Activated T-helper 1 cell treated with Interleukin-2 at 50 U/mL for 16 hours (primary cell): ENCODE measurements at places on chromosomes 4 and X.

DNA sequence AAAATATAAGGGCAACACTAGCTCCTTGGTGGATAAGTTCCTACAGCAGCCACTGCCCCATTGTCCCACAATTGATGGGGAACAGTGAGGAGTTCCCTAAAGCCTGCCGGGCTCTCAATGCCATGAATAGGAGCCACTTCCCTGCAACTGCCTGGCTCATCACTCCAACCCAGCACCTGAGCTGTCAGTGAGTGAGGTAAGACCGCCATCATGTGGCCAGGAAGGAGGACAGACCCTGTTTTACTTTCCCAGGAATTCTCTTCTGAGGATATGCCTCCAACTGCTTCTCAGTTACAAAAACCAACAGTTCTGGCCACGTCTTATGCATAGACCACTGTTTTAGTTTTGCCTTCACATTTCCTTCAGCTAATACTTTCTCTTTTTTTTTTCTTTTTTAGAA lies 45.5 kb downstream of the SRPX start:
- DNase-seq: no peak

- no peak for DNase-seq
Measured at GRCh38 chrX:63934160-63934559, 149.1 kb upstream of the ARHGEF9 start.

DNA sequence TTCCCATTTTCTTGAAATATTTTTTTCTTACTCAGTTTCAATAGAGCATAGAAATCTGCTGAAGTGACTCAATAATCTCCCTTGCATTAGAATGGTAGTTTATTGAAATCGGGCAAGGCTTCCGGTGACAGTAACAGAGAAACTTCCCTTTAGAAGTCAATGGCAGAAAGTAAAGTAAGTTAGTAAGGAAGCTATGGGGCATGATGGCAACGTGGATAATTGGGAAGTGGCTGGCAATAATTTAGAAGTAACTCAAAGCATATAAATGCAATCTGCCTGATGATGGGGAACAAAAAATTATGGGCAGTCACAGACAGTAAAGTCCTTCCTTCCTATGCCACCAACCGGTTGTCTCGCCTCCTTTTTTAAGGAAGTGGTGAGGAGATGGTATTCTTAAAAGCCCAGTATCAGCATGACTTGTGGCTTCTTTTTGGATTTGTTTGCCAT lies 7.6 kb downstream of the CYBB start:
- DNase-seq: no peak

DNA sequence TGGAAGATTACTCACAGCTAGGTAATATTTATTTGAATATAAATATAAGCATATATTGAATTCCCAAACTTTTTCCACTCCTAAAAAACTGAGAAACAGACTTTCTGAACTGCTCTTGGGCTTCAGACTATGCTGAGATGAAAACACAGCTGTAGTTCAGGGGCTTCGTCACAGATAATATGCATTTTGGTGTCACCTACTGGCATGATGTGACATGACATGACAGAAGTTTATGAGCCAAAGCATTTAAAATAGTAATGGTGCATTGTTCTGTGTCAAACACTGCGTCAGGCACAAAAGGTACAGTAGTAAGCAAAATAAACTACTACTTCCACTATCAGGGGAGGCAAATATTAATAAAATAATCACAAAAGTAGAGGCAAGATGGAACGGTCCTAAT lies 171.3 kb downstream of the BTC start:
- DNase-seq: no peak

- DNase-seq: no peak
Measured at GRCh38 chr4:175369087-175369486, 443.0 kb downstream of the GPM6A start.

DNA sequence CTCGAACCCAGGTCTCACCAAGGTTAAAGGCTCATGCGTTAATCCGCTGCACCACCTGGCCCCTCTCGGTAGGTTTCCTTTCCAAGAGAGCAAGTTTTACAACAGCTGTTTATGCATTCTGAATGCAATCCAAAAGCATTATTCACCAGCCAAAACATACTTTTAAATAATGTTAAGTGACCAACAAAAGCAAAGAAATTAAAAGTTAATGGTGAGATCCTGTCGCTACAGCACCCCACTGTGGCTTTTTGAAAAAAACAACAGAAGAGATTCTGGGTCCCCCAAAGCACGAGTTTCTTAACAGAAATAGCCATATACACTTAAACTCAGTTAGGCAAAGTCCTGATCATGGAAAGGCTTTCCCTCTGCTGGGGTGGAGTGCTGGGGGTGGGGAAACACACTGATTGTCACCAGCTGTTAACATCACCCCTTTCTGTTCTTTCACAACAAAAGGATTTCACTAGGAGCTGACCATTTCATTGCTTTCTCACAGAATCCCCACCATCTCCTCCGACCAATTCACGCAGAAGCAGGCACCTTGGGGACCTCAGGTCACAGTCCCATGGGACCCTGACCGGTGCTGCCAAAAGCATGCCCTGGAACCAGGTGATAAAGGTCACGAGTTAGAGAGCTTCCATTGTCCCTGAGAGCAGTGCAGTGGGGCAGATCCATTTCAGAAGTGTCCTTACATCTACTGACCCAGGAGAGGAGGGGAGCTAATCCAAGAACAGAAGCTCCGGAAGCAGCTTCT lies 51.2 kb downstream of the ZNF827 start:
- DNase-seq: no peak

- no peak for DNase-seq
Measured at GRCh38 chrX:916230-916599, 285.6 kb downstream of the SHOX start.

DNA sequence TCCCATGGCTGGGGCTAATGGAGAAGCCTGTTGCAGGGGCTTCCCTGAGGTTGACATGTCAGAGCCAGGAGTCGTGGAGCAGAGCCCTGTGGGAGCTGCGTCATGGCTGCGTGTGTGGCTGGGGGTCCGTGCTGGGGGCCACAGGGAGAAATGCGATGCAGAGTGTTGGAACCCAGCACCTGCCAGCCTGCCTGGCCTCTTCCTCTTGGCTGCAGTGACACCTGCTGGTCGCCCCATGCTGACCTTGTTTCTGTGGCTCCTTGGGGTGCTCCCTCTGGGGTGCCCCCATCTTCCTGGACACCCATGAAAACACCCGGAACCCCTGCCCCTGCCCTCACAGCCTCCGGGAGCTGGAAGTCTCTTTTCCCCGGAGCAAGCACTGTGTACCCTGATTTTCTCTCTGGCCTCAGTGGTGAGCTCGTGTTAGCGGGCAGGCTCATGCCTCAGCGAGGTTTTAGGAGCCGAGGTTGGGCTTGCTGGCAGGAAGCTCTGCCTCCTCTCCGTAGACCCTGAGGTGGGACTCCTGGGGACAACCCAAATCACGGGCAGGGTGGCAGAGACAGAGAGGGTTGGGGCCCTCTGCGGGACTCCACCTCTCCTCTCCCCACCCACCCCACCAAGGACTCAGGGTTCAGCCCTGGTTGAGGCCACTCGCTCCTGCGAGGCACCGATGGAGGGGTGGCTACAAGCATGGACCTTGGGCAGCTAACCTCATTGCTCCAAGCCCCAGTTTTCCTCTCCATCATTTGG lies 103.7 kb downstream of the SORCS2 start:
- DNase-seq: no peak

DNA sequence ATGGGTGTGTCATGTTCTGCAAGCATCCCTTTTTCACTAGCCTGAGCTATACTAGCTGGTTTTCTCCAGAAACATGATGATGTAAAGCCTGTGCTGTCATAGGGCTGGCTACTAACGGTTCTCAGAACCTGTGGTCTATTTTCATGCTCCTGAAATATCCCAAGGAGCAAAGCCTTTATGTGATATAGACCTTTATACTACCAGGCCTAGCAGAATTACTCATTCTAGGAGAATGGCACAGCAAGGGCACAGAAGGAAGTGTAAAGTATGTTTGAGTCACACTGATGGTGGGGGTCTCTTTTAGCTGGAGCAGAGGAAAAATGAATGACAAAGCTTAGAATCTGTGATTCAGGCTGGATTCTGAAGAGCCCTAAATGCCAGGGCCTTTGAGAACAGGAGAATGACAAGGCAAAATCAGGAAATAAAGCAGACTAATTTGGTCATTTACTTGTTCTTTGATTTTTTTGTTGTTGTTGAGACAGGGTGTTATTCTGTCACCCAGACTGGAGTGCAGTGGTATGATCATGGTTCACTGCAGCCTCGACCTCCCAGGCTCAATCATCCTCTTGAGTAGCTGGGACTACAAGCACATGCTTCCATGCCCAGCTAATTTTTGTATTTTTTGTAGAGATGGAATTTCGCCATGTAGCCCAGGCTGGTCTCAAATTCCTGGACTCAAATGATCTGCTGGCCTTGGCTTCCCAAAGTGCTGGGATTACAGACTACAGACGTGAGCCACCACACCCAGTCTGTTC lies 11.8 kb downstream of the TCEAL1 start:
- no peak for DNase-seq

GRCh38 chrX:135410861-135411627 lies 10.7 kb upstream of the SMIM10L2A start:
- no peak for DNase-seq

GRCh38 chr4:2354760-2355159 lies 63.7 kb downstream of the ZFYVE28 start:
- no peak for DNase-seq

GRCh38 chrX:68416592-68416991 lies 16.7 kb downstream of the OPHN1 start:
- no peak for DNase-seq

DNA sequence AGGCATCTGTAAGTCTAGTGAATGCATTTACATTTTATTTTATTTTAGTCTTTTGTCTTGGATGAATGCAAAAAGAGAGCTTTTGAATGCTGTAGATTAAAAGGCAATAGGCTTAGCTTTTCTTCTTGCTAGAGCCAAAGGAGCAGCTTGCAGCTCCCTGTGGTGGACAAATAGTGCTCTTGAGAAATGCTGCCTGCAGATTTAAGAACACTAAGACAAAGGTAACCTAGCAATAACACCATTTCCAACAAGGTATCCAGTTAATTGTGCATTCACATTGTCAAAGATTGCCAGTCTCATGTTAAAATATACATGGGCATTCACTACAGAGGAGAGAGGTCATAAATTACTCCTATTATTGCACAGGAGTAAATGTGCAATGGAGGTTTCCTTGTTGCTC lies 859.2 kb upstream of the PRKX start:
- no peak for DNase-seq

DNA sequence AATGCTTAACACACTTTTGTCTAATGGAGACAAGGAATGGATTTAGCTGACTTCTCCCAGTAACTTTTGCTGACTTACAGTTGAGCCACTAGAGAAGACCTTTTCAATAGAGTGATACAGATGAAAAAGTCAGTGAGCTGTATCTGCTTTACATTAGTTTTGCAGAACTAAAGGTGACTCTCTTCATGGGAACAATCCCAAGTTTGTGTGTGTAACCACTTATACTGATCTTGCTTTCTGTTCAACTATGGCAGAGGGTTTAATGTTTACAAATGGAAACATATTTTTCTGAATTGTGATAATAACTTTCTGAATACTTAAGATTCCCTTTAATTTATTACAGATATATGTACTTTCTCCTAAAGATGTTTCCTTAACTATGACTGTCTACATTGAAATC lies 182.6 kb upstream of the PUDP start:
- no peak for DNase-seq

DNA sequence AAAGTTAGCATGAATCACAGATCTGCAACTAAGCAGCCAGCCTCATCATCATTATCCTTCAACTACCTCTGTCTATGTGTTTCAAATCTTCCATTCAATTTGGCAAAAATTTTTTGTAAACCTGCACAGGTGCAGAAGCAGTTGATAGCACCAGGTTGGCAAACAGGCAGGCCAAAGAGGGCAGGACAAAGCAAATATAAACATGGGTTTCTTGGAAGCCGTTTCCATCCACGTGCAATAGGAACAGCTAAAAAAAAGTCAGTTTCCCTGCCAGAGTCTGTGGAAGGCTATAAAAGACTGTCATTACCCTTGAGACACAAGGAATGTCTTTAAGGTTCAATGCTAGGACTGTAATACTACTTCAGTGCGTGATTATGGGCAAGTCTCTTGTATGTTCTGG lies 253.2 kb downstream of the PDHA2 start:
- no peak for DNase-seq

GRCh38 chrX:50475208-50475607 lies 4.6 kb upstream of the DGKK start:
- no peak for DNase-seq

GRCh38 chr4:13313856-13314255 lies 170.3 kb downstream of the RAB28 start:
- no peak for DNase-seq

GRCh38 chrX:48476919-48477318 lies 920 bp downstream of the FTSJ1 start:
- no peak for DNase-seq

- no peak for DNase-seq
Measured at GRCh38 chrX:13285693-13286092, 34.2 kb downstream of the ATXN3L start.

DNA sequence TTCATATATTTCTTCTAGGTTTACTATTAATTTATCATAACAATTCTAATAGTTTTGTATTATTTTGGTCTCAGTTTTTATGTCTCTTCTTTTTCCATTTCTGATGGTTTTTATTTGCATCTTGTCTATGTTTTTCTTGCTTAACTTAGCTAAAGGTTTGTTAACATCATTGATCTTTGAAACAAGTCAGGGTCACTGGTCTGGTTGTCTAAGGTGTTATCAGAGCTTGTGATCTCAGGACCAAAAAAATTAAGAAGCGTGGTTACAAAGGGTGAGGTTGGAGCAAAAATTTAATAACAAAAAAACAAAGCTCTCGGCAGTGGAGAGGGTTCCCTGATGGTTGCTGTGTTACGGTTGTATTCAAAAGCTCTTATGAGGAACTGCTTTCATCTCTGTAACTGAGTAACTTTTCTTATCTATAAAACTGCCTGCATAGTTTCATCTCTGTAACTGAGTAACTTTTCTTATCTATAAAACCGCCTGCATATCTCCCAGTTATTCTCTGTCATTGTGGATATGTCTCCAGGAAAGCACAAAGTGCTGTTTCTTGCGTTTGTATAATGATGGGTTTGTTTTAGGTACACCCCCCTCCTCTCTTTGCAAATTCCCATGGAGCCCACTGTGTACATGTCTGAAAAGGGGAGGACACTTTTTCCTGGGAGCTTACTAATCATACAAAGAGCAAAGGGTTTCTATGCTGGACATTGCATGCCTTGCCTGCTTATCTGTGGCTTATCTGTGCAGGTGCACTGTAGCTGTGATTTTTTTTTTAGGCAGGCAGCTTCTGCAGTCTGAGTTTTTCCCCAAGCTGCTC lies 62.4 kb upstream of the UGT2B15 start:
- DNase-seq: no peak

GRCh38 chr4:3393171-3393570 lies 48.6 kb upstream of the HGFAC start:
- DNase-seq: no peak

- no peak for DNase-seq
Measured at GRCh38 chrX:40395102-40395501, 185.7 kb upstream of the ATP6AP2 start.
